ENCODE measurements at places on chromosomes 16 and 17.

DNA sequence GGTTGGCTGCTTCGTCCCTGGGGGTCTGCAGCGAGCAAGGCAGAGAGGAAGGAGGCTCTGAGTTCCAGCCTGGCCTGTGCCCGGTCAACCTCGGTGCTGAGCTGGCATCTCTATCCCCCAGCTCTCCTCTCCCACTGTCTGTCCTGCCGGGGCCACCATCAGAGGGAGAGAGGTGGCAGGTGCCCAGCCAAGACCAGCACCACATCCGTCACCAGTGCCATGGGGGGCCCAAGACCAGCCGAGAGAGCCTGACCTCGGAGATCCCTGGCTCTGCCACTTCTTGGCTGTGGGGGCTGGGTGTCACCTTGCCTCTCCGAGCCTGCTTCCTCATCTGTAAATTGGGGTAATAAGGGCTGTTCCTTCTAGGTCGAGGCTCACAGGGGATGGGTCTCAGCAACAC is 560 bp upstream of the P2RX1 start:
- peak; percentile 55 for DNase-seq

DNA sequence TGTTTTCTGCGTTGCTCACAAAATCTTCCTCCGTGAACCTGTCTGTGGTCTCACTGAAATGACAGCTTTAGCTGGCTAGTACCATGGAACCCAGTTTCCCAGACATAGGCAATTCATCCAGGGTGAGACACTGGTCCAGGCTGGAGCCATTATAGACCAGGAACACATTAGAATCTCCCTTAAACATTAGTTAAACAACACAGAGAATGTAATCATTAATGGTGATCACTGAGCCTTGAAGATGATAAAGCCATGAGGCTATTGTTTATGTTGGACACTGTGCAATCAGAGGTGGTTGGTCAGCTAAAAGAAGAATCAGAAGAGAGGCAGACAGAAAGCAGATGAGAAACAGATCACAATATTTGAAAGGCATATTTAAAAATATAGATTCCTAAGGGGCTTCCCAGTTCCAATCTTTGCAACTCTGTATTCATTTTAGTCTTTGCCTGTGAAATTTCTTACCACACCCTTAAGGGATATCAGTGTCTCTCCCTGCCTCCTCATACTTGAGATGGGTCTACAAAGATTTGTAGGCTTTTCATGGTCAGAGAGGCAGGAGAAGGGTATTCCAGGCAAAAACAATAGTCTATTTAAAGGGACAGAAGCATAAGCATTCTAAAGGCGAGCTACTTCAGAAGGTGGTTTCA is 317.9 kb downstream of the MAP2K6 start:
- no peak for DNase-seq

GRCh38 chr17:73337330-73337710 is 25.5 kb upstream of the CDC42EP4 start:
- DNase-seq: no peak

- DNase-seq: no peak
These were observed 113.3 kb upstream of the ADAMTS18 start for GRCh38 chr16:77548151-77548550.

GRCh38 chr16:9126609-9127008 is 35.2 kb downstream of the HAPSTR1 start:
- DNase-seq: peak; percentile 35
